ENCODE measurements at places on chromosomes 6 and 20.

DNA sequence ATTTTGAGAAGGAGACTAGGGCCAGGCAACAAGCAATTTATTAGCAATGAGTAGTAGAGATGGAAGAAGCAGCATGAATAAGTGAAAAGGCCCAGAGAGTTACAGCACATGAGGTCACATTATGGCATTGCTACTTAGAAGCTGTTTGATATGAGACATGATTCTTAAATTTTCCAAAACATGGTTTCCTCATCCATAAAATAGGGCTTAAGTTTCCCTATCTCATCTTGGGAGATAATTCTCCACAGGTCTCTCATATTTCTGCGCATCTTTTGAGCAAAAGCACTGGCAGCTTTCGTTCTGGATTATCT is 656.1 kb downstream of the EPHA7 start:
- no peak for DNase-seq

- no peak for DNase-seq
Measured at GRCh38 chr6:75932067-75932466, 140.4 kb downstream of the IMPG1 start.

DNA sequence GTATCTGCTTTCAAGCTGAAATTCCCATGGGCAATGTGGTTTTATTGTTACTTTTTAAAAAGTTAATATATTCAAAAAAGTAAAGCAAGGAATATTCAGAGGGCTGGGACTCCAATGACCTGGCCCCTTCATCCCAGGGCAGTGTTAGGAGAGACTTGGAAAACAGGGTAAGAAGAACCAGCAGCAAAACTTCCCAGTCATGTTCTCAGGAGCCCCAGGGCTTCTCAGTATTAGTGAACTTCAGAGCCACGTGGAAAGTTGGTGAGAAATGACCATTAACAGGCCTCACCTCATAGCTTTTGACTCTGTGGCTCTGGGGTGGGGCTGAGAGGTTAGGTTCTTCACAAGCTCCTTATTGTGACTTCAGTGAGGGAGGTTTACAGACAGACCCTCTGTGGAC is 230.4 kb upstream of the KCNG1 start:
- DNase-seq, result no peak

DNA sequence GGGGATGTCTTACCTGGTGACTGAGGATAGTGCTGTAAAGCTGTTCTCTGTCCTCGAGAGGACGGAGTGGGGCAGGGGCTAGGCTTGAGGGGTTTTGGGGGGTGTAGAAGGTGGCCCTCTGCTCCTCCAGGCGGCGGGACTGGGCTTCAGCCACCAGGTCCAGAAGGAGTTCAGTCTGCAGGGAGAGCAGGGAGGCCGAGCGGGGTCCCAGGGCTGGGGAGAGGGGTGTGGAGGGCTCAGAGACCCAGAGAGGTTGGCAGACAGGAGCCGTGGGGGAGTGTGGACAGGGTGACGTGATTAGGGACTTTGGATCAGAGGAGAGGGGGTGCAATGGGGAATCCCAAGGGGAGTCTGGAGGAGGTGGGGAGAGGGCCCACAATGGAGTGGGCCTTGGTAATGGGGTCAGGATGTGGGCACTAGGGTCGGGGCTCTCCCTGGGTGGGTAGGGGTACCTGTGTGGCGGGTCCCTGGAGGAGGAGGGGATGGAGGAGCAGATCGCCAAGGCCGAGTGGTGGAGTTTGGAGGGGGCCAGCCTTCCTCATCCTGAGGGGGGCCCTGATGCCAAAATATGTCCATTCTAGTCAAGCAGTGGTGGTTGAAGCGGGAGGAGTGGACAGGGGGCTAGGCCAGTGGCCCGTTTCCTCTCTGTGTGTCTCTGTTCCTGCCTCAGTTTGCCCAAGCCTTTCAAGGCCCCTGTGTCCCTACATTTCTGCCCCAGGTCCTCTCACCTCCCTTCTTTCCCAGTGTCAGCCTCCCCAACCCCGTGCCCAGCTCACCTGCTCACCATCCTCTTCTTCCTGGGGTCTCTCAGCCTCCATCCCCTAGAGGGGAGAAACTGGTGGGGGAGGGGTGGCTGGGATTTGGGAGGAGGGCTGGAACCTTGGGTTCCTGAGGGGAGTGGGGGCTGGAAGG is 491 bp downstream of the GPSM3 start:
- no peak for DNase-seq

- DNase-seq, result no peak
Measured at GRCh38 chr6:64889144-64889543, 817.9 kb downstream of the EYS start.

- peak; percentile 57 for DNase-seq
Measured at GRCh38 chr20:41340327-41341055, at the start of gene LPIN3. Gene LPIN3, plus strand, starts transcription at chr20:41340821. Its CDS starts 4,983 bp downstream, at chr20:41345804.

- DNase-seq, result no peak
Measured at GRCh38 chr6:20302168-20302567, 89.9 kb upstream of the MBOAT1 start.

GRCh38 chr6:31568537-31568961 is 3.5 kb upstream of the LTA start:
- DNase-seq, result no peak

DNA sequence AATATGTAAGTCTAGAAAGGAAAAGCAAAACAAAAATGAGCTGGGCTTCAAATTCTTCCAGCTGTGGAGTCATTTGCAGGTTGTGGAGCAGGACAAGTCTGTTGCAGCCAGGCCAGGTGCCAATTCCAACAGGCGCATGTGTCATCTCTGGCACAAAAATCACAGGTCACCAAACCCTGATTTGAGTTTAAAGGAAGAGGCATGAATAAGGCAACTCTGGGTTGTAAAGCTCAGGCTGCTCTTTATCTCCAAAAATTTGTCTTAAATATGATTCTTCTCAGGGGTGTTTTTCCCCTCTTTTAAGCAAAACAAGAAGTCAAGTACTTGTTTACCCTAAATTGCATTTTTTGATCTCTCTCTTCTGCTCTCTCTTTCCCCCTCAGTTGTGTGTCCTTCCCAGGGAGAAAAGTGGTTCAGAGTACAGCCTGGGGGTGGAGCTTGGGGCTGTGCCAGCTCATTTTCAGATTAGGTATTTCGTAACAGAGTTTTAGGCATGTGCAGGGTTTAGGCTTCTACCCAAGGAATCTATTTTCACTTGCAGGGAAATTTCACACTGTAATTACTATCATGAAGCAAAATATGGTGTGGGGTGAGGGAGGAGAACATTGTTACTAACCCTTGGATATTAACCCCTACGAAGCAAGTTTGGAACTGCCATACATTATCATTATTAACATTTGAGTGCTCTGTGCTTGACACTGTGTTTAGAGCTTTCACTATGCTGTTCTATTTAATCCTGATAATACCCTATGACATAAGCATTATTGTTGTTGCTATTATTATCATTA is 8.3 kb upstream of the NCOA3 start:
- no peak for DNase-seq

- no peak for DNase-seq
Measured at GRCh38 chr6:6772751-6773150, 184.2 kb downstream of the LY86 start.

- DNase-seq, result no peak
Measured at GRCh38 chr6:149458196-149458595, 26.6 kb downstream of the ZC3H12D start.

- DNase-seq, result peak; percentile 49
Measured at GRCh38 chr6:152309648-152310047, 327.5 kb downstream of the SYNE1 start.

- DNase-seq, result no peak
Measured at GRCh38 chr6:56572788-56573471, 69.8 kb downstream of the DST start.

GRCh38 chr20:40293740-40294139 is 395.3 kb downstream of the MAFB start:
- DNase-seq, result no peak

- DNase-seq, result no peak
Measured at GRCh38 chr20:21862259-21862946, 156.9 kb downstream of the PAX1 start.

DNA sequence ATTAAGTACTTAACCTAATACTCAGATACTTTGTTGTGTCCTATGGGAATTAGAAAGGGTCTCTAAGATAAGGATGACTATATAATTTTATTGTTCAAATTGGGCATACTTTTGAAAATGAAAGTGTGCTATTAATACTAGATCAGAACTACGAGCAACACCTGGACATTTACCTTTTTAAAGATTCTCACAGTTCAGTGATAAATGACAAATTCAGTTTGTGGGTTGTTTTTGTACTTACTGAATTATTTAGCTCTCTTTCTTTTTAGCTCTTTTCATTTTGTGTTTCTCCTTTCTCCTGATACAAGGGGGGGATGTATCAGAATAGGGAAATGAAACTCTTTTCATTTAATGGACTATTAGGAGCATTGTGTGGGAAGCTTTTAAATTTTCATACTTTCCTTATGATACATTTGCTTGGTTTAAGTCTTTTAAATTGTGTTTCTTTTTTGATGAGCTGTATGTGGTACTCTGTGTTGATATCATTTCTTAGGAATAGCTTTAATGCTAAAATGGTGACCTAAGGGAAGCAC is 47.5 kb downstream of the PHF3 start:
- DNase-seq, result no peak

DNA sequence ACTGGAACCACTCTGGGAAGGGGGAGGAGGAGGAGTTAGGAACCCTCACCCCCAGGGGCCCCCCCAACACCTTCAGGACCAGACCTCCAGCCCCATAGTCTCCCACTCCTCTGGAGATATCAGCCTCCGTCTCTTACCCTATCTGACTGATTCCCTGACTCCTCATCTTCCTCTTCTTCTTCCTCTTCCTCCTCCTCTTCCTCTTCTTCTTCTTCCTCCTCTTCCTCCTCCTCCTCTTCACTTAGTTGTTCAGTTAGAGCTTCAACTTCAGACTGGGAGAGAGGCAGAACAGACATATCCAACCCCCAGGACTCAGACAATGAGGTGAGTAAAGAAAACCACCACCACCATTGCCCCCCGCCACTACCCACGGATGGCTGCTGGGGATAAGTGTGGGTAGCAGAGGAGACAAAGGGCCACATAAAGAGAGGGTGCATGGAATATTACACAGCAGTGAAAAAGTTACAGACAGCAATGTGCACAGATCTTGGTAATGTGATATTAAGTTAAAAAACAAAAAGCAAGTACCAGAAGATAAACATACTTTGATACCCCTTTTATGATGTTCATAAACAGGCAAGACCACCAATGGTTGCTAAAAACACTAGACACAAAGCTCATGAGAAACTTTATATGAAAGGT is 8.0 kb downstream of the EHMT2 start:
- DNase-seq, result no peak

DNA sequence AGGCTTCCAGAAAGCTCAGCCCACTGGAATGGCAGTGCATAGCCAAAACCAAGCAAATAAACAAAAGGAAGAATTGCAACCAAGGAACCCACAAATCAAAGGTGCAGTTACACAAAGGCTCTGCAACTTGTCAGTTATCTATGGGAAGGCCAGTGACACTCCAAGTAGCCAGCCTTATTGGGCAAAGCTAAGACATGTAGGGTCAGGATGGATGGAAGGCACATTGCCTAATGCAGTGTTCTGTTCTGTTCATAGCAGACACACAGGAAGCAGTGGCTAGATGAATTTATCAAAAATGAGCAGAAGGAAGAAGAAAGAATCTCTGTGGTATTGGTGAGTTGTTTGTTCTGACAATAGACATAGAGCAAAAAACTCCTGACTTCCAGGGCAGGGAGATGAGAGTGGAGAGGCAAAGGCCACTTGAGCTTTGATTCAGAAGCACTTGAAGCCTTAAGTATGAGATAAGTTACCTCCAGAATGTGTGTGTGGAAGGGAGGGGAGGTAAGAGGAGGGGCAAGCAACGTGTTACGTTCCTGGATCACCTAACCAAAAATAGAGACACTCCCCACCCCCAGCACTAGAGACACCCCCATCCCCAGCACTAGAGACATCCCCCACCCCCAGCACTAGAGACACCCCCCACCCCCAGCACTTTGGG is 57.9 kb upstream of the AKAP12 start:
- DNase-seq, result no peak

GRCh38 chr6:24520929-24521546 is 26.3 kb downstream of the ALDH5A1 start:
- DNase-seq, result no peak

GRCh38 chr20:2401527-2401926 is 20.8 kb downstream of the TGM6 start:
- DNase-seq, result no peak

- no peak for DNase-seq
Measured at GRCh38 chr6:56022678-56023077, 147.3 kb upstream of the BMP5 start.

DNA sequence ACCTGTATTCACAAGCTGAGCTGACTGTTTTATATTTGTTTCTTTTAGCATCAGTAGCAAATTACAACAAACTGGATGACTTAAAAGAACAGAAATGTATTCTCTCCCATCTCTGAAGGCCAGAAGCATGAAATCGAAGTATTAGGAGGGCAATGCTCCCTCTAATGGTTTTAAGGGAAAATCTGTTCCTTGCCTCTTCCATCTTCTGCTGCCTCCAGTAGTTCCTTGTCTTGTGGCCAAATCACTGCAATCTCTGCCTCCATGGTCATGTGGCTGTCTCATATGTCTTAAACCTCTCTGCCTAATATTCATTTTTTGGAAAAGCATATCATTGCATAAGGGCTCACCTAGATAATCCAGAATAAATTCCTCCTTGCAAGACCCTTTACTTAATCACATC is 25.2 kb upstream of the ASCC3 start:
- no peak for DNase-seq

- DNase-seq, result no peak
Measured at GRCh38 chr6:151154418-151154817, 85.3 kb upstream of the AKAP12 start.

DNA sequence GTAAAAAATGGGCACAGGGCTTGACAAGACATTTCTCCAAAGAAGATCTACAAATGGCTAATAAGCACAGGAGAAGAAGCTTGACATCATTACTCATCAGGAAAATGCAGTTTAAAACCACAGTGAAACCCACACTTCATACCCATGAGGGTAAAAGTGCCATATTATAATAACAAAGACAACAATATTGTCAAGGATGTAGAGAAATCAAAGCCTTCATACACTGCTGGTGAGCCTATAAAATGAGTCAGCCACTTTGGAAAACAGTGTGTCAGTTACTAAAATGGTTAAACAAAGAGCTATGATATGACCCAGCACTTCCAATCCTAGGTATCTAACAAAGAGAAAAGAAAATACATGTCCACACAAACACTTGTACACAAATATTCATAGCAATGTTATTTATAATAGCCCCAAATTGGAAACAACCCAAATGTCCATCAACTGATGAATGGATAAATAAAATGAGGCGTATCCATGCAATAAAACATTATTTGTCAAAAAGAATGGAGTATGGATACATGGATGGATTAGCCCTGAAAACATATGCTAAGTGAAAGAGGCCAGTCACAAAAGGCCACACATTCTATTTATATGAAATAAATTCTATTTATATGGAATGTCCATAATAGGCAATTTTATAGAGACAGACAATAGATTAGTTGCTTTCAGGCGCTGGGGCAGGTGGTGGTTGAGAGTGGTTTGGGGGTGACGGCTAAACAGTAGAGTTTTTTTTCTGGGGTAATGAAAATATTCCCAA is 11.5 kb upstream of the IL20RA start:
- DNase-seq, result no peak

GRCh38 chr6:111646034-111646433 is 40.4 kb upstream of the TRAF3IP2 start:
- DNase-seq, result no peak

GRCh38 chr6:32589596-32590449 is at the start of gene HLA-DRB1:
Gene HLA-DRB1, minus strand, starts transcription at chr6:32589848. Its CDS starts 106 bp downstream, at chr6:32589742.
- DNase-seq, result peak; percentile 86

GRCh38 chr20:37850724-37851355 is 52.1 kb upstream of the VSTM2L start:
- no peak for DNase-seq

All from stimulated activated effector memory CD8-positive, alpha-beta T cell treated with anti-CD3 and anti-CD28 coated beads, Interleukin-12 subunit alpha, Interleukin-12 subunit beta, amount 100 ng/mL, for 72 hours (primary cell).